ENCODE measurements at places on chromosomes 1 and 21.

DNA sequence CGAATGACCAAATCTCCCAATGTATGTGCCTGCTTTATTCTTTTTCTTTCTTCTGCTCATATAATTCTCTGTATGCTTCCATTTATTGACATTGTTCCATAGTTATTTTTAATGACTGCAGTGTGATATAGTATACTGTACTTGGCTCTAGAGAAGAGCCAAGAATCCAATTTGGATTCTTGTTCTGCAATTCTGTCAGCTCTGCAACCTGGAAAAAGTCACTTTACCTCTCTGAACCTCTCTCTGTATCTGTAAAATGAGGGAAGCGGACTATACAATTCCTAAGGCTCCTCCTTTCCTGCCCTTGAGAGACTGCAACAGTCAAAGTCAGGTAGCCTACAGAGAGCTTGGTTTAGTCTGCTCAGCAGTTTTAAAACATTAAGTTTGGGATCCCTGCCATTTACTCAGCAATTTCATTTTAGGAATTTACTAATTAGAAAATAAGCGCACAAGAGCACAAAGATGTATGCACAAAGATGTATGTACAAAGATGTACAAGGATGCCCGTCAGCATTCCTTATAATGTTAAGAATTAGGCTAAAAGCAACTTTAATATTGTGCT is 14.7 kb downstream of the DNAJC16 start:
- no peak for ATAC-seq

DNA sequence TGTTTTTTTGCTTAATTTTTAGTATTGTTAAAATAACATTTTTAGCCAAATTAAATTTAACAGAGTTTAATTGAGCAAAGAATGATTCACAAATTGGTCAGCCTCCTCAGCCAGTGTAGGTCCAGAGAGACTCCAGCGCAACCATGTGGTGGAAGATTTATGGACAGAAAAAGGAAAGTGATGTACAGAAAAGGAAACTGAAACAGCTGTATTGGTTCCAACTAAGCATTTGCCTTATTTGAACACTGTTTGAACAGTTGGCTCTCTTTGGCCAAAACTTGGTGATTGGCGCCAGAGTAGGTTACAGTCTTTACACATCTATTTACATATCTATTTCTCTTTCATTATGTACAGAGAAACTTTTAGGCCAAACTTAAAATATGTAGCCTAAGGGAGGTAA is 19.4 kb downstream of the RPS6KC1 start:
- peak; percentile 24 for ATAC-seq

GRCh38 chr1:100502052-100502792 is 35.7 kb upstream of the GPR88 start:
- no peak for ATAC-seq

DNA sequence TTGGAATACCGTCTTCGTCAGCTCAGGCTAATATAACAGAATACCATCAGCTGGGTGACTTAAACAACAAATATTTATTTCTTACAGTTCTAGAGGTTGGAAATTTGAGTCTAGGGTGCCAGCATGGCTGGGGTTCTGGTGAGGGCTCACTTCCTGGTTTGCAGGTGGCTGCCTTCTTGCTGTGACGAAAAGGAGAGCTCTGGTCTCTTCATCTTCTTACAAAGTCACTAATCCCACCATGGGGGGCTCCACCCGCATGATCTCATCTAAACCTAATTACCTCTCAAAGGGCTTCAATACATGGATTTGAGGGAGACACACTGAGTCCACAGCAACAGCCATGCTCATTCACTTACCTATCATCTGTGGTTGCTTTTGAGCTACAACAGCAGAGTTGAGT is 78.3 kb downstream of the PSMG1 start:
- ATAC-seq, result no peak

GRCh38 chr1:42266253-42267135 is 68.5 kb downstream of the FOXJ3 start:
- ATAC-seq, result no peak

DNA sequence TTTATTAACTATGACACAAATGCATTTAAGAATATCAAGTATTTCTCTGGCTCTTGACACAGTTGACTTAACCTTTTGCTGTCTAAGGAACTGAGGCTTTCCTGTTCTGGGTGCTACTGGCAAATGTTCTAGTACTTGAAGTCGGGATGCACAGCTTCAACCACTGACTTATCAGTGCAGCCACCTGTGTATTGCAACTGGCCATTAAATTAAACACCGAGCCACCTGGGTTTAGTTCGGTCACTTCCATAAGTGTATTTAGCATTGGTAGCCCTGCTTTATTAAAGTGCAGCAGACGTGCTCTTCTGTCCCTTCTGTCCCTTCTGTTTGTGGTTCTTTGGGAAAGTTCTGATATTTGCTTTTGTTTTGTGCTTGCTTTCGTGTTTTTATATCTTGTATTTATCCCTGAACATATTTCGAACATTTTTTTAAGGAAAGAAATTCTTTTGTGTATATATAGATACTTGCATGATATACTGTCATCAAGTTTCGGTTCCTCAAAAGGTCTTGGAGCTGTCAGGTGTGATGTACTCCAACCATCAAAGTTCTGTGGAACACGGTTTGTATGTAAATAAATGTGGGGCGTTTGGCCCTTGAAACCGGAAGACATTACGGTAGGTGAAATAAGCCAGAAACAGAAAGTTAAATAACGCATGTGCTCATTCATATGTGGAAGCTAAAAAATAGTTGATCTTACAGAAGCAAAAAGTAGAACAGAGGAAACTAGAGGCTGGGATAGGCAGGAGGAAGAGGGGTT is 297.9 kb upstream of the GREM2 start:
- ATAC-seq, result no peak

DNA sequence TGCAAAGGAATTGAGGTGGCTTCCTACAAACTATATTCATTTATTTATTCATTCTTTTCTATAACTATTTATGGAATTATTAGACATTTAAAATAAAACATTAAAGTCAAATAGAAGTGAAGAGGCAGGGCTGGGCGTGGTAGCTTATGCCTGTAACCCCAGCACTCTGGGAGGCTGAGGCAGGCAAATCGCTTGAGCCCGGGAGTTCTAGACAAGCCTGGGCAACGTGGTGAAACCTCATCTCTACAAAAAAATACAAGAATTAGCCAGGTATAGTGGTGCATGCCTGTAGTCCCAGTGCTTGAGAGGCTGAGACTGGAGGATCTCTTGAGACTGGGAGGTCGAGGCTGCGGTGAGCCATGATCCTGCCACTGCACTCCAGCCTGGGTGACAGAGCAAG is 23.8 kb downstream of the DNM3 start:
- no peak for ATAC-seq

- no peak for ATAC-seq
Observed at GRCh38 chr1:107545056-107545577, 404.3 kb downstream of the NTNG1 start.

DNA sequence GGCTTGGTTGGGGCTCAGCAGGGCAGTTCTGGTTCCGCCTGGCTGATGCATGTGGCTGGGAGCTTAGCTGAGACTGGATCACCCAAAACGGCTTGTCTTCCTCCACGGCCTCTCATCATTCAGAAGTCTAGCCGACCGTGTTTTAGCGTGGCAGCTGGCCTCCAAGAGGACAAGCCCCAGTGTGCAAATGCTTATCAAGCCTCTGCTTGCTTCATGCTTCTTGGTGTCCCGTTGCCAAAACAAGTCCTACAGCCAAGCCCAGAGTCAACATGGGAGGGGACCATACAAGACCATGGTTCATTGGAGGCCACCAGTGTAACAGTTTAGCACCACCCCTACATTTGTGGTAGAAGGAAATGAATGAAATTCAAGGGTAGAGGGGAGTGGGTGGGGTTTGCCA is 10.5 kb upstream of the KDF1 start:
- ATAC-seq, result no peak

DNA sequence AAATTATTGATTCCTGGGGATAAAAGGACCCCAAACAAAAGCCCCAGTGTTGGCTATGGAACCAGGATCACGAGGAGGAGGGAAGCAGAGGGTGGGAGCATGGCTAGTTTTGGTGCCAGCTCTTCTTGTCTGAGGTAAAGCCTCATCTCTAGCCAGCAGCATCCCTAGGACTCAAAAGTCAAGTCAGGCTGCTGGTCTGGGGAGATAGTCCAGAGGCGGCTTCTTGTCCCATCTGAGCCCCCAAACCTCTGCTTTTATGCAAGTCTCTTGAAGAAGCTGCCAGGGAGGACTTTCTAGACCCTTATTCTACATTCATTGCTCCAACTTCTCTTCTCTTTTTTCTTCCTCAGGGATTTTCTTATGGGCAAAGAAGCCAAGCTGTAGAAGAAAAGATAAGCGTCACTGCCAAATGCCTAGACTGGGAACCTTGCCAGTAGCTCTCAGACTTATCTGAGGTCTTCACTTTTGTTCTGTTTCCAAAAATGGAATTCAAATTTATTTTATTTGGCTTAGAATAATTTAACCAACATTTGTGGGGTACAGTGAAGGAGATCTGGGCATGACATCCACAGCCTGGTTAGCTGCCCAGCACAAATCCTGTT is 6.9 kb upstream of the ANKRD35 start:
- no peak for ATAC-seq

- ATAC-seq, result no peak
Observed at GRCh38 chr1:167993720-167994119, 56.8 kb upstream of the MPC2 start.

DNA sequence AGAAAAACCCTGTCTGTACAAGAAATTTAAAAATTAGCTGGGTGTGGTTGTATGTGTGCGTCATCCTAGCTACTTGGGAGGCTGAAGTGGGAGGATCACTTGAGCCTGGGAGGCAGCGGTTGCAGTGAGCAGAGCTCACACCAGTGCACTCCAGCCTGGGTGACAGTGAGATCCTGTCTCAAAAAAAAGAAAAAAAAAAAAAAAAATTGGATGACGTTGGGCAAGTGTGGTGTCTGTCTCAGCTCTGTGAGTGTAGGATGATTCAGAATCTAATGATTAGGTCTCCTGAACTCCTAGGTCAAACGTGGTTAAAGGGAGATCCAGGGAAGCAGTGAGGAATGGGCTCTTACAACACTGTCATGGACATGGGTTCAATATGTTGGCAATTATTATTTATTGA is 435.9 kb downstream of the KIF26B start:
- no peak for ATAC-seq

GRCh38 chr1:205989786-205990185 is 13.4 kb downstream of the RAB7B start:
- ATAC-seq, result no peak

DNA sequence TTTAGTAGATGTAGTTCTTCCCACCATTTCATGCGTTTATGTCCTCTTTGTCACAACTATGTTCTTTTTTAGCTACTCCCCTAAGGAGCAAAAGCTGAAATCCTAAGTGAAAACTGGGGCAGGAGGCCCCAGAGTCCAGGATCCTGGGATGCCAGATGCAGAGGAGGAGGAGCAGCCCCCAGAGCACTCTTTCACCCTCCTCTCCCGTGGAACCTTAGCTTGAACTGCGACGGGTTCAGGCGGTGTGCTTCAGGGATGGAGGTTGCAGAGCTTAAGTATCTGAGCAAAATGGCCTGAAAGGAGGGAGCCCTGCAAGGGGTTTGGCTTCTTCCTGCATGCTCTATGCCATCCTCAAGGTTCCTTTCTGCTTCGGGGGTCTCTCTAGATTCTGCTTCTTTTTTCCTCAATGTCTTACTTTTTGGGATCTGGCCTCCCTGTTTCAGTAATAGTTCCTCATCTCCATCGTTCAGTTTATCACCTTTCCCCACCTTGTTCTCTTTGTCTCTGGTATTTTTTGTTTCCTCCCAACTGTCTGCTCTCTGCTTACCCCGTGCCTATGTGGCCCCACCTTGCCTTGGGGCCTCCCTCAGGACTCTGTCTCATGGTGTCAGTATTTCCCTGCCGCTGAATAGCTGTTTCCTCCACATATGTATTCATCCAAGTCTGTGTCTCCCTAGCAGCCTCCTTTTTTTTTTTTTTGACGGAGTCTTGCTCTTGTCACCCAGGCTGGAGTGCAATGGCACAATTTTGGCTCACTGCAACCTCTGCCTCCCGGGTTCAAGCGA is 2.7 kb upstream of the NHLH1 start:
- ATAC-seq, result no peak

- peak; percentile 94 for ATAC-seq
Observed at GRCh38 chr1:61318319-61319125, 236.2 kb downstream of the NFIA start.

DNA sequence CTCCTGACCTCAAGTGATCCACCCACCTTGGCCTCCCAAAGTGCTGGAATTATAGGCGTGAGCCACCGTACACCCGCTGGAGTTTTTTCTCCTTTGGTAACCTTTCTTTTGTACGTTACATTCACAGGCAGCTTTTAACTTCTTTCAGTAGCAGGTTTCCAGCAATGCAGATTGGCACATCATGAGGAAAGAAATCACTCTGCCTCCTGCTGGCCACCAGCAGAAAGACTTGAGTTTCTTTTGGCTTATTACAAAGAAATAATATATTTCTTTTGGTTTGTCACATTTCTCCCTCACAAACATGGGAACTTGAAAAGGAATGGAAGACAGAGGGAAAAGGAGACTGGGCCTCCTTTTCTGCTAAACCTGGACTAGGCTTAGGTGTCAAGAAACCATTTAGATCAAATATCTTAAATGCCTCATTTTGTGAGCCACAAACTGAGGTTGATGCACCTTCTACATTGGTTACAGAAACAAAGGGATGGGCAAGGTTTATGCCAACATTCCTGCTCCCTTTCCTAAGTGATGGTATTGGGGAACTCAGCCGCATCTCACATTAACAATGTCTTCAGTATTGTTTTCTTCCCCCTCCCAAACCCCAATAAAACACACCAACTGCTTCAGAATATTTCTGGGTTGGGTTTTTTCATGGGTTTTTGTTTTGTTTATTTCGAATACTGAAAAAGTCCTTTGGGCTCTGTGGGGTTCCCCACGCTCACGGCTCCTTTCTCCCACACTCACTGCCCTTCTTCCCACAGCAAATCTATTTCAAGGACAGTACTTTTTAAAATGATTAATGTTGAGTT is 7.7 kb downstream of the ENSA start:
- ATAC-seq, result no peak

DNA sequence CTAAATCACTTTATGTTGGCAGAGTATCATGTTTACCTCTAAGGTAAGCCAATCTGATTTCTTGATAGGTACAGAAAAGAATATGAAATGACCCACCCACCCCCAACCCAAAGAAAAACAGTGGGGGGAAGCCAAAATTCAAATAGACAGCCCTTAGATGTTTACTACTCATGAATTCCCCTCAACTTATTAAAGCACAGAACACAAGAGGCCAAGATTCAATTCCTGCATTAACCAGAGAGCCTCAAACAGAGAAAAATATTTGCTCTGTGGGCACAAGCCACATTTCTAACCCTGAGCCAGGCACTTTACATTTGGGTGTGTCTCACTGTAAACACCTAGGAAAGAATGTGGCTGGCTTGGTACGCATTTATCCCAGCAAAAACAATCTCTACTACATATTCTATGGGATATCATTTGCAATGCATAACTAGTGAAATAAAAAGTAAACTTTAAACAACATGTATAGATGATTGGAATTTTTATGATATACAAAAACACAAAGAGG is 84.3 kb downstream of the PTPN14 start:
- ATAC-seq, result no peak

Data from activated CD4-positive, CD25-positive, alpha-beta regulatory T cell treated with anti-CD3 and anti-CD28 coated beads, Interleukin-2, amount 50 U/mL, for 24 hours (primary cell).